ENCODE measurements at places on chromosomes 13 and 19.

DNA sequence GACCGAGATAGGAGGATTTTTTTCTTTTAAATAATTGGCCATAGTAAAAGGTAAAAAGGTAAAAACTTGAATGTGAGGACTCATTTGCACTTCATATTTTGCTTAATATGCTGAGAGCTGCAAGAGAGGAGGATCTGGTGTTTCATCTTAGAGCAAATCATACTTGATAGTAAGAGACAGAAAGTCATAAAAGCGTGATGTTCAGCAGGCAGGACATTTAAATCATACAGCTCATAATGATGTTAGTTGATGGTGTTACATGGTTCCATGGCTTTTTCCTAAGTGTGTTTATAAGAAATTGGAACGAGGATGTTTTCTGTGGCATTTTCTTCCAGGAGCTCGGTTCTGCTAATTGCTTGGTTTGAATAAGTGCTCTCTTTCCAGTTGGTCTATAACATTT is 16.3 kb downstream of the ATP11A start:
- DNase-seq = no peak

- peak; percentile 62 for DNase-seq
Measured at GRCh38 chr13:27921421-27921960, 1.7 kb downstream of the PDX1 start.

GRCh38 chr13:53042877-53043276 is 14.3 kb downstream of the OLFM4 start:
- no peak for DNase-seq

GRCh38 chr19:54916822-54917221 is 10.9 kb downstream of the NCR1 start:
- DNase-seq = no peak

DNA sequence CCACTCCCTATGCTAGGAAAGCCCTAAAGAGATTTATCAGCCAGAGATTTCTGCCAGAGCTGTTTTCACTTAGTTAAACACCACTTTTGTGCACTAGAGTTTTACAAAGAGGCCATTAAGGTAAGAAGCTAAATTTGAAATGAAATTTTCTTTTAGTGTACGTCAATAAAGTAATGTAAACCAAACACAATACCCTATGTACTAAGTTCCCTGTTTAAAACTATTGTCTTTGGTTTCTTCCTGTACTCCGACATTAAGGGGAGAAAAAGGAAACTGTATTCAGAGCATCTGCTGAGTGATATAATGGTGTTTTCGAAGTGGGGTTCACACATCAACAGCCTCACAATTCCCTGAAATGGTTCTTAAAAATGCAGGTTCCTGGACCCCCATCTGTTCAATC is 40.7 kb upstream of the STARD13 start:
- DNase-seq = no peak

DNA sequence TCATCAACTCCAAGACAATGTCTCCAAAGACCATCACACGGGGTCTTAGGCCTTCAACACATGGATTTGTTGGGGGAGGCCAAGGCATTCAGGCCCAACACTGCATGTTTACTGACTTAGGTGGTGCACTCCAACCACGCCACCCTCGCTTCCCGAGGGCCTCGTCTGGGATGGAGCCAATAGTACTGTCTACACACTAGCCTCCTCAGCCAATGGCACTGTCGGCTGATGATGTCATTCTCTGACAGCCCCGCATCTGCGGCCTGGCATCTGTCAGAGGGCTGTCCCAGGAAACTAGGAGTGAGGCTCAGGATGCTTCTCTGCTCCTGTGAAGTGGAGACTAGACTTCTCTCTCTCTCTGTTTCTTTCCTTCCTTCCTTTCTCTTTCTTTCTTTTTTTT is 96.6 kb downstream of the TEX26 start:
- no peak for DNase-seq

DNA sequence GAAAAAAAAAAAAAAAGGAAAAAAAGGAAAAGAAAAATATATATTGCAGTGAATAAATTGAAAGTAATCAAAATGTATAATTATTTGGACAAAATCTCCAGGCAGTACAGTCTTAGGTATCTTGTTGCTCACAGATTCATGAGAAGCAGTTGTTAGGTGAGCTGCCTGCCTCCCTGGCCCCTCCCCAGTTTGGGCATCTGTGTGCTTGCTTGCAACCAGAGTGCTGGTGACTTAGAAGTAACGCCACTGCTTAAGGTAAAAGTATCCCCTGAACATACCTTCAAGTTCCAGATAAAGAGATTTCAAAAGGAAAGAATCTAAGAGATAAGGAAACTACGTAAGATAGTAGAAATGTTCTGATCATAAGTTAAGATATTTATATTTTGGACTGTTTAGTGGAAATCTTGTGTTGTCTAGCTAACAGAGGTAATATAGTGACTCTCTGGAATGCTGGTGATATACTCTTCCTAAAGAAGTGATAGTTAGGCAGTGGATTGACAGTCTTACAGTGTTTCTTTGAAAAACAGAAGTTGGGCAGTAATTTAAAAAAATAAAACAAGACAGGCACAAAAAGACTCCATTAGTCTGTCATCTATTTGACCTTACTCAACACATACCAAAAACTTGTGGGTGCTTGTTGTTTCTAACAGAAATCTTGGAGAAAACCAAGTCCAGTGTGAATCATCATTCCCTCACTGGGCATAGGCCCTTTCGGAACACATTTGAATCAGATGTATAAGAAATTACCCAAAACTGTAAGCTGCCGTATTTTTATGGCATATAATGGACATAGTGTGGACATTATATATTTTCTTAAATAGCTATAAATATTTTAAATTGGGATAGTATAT is 38.3 kb upstream of the KCTD4 start:
- no peak for DNase-seq

DNA sequence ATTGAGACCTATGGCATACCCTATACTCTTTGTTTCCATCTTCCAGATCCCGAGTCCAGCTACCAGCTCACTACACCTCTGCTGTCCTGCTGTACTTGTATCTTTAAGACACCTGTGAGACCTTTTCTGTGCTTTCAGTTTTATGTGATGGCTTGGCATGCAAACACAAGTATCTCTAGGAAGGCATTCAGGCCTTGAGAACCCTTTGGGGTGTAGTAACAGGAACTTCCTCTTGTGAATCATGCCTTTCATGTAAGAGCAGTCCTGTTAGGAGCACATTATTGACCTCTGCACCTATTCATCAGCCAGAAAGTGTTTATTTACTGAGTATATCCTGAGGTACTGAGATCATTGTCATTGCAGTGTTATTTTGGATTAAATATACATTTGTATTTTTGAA is 87.0 kb upstream of the HTR2A start:
- DNase-seq = no peak

DNA sequence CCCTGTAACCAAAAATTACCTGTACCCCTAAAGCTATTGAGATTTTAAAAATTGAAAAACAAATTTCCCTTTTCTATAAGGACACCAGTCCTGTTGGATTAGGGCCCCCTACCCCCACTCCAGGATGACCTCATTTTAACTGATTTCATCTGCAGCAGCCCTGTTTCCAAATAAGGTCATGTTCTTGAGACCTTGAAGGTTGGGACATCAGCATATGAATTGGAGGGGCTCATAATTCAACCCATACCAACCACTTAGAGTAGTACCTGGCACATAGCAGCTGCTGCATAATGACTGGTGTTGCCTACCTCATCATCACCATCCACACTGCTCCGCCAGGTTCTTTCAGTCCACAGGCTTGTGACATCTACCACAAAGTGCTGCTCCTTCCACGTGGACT is 17.6 kb downstream of the ZNF71 start:
- DNase-seq = no peak

DNA sequence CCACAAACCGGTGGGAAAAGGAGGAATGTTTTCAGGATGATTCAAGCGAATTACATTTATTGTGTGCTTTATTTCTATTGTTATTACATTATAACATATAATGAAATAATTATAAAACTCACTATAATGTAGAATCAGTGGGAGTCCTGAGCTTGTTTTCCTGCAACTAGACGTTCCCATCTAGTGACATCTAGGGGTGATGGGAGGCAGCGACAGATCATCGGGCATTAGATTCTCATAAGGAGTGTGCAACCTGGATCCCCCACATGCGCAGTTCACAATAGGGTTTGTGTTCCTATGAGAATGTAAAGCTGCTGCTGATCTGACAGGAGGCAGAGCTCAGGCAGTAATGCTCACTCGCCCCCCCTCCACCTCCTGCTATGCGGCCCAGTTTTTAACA is 54.5 kb downstream of the SPTBN4 start:
- DNase-seq = no peak

- DNase-seq = no peak
Measured at GRCh38 chr19:5432687-5433086, 22.5 kb upstream of the ZNRF4 start.

- DNase-seq = no peak
Measured at GRCh38 chr13:32609428-32609827, 23.2 kb downstream of the PDS5B start.

GRCh38 chr19:47512948-47513319 is 1.9 kb downstream of the NAPA start:
- DNase-seq = no peak

DNA sequence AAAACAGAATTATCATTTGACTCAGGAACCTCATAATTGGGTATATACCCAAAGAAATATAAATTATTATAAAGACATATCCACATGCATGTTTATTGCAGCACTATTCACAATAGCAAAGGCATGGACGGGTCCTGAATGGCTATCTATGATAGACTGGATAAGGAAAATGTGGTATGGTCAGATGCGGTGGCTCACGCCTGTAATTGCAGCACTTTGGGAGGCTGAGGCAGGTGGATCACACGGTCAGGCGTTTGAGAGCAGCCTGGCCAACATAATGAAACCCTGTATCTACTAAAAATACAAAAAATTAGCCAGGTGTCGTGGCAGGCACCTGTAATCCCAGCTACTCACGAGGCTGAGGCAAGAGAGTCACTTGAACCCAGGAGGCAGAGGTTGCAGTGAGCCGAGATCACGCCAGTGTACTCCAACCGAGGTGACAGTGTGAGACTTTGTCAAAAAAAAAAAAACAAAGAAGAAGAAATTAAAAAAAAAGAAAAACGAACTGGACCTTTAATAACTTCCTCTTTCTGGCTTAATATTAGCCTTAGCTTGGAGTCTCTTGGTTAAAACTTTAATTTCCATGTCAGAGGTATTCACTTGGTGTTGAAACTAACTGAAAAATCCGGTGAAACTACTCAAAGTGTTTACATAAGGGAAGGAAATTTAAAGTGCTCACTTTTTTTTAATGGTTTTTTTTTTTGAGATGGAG is 104.4 kb downstream of the ZNF486 start:
- no peak for DNase-seq

- no peak for DNase-seq
Measured at GRCh38 chr13:20799726-20800416, 26.1 kb upstream of the EEF1AKMT1 start.

DNA sequence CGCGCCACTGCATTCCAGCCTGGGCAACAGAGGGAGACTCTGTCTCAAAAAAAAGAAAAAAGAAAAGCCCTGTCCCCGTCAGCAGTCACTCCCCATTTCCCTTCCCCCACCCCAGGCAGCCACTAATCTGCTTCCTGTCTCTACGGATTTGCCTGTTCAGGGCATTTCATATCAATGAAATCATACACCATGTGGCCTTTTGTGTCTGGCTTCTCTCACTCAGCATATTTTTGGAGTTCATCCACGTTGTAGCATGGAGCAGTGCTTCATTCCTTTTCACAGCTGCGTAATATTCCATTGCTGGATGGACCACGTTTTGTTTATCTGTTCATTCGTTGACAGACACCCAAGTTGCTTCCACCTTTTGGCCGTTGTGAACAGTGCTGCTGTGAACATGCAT is 36.1 kb upstream of the KLF2 start:
- no peak for DNase-seq

DNA sequence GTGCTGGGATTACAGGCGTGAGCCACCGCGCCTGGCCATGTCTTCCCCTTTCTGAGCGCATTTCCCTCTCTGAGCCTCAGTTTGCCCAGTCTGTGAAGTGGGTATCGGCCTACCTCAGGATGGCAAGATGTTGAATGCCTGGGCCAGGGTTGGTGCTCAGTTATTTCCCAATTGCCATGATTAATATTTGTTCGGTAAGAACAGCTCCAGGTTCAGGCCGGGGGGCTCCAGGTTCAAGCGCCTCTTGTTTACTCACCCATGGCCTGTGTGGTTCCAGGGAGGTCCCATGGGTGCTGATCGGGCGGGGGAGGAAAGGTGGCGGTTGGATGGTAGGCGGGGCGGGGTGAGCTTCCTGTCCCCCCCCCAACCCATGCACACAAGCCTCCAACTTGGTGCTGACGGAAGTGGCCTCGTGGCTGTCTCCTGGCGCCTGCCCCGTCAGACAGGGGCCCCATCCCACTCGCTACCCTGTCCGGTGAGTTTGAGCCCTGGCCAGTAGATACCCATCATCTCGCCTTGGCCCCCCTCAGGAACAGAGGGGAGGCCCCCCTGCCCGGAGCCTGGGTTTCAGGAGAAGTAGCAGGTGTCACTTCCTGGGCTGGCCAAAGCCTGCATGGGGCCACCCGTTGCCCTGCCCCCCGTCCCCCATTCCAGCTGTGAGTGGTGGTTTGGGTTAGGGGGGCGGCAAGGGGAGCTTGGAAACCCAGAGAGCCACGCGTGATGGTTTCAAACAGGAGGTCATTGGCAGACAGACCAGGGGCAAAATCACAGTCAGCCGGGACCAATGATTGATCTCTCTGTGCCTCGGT is at the start of gene FCHO1:
FCHO1 (plus strand) TSS at position 375 of the 809 bp plus-strand sequence. CDS start 3,688 bp downstream, outside the sequence.
- DNase-seq = no peak

GRCh38 chr13:34416971-34417380 is 525.1 kb upstream of the NBEA start:
- no peak for DNase-seq

DNA sequence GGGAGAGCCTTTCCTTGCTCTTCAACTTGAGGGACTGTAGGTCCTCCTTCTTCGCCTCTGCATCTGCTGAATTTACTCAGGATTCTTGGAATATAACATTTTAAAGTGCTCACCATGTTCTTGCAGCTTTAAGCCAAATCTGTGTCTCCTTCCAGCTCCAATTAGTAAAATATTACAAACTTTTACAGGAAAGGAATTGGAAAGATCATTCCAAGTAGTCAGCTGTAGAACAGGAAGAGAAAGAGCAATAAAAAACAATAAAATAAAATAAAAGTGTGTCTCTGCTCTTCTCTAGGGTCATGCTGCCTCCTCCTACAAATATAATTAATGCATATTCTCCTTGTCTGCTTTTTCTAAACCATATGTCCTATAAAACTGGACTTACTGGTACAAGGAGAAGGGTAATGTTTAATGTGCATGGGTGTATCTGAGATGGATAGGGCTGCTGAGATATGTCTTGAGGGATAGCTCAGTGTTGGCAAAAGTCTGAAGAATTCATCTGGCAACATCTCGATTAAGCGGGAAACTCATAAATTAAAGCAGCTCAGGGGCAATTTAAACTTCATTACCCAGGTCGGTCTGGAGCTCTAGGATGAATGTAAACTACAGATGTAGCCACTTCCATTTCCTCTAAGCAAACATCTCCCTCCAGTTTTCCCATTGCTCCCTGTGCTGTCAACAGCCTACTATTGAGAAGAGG is 25.0 kb downstream of the ENOX1 start:
- no peak for DNase-seq

DNA sequence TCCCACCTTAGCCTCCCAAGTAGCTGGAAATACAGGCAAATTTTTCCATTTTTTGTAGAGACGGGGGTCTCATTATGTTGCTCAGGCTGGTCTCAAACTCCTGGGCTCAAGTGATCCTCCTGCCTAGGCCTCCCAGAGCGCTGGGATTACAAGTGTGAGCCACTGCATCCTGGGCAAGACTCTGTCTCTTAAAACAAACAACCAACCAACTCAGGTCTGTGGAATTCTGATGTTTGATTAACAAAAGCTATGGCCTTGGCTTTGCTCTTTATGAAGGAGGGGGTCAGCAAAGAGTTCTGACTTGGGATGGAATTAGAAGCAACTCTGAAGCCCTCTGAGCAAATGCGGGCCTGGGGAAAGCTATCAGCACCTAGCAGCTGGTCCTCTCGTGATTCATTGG is 117.7 kb downstream of the IER2 start:
- no peak for DNase-seq

GRCh38 chr13:40624383-40624782 is 42.1 kb downstream of the FOXO1 start:
- no peak for DNase-seq

Data from right kidney (tissue), 9 donors.